ENCODE measurements at places on chromosomes 5 and 9. TPM values are rescaled to one million over a fixed set of nuclear protein-coding genes. Genes with fewer than 3 reads are reported as not detected.
A peak's percentile ranks its signal among the peaks of the same experiment; 100 is the strongest.

GRCh38 chr5:113359419-113359818, 75.4 kb downstream of the TSSK1B start:
- no peak for DNase-seq
- H3K4me1 ChIP-seq, result no peaks in the 10 kb centered on the region
- H3K4me3 ChIP-seq, result no peak overlapping the region
- H3K27me3 ChIP-seq, result no peaks in the 10 kb centered on the region
- H3K36me3 ChIP-seq, result no peaks in the 10 kb centered on the region

- DNase-seq, result no peak
- H3K36me3 ChIP-seq, result no peaks in the 10 kb centered on the region
- H3K27me3 ChIP-seq, result no peaks in the 10 kb centered on the region
- H3K4me1 ChIP-seq, result no peaks in the 10 kb centered on the region
Measured at GRCh38 chr5:74182603-74183002, 457.9 kb downstream of the ENC1 start.

GRCh38 chr5:94094793-94095441, 353.5 kb upstream of the POU5F2 start:
- no peaks in the 10 kb centered on the region for H3K36me3 ChIP-seq
- no peak overlapping the region for H3K4me3 ChIP-seq
- no peak overlapping the region for H3K27ac ChIP-seq
- no peaks in the 10 kb centered on the region for H3K4me1 ChIP-seq

GRCh38 chr9:125747765-125748445, 732 bp downstream of the PBX3 start:
- H3K4me1 ChIP-seq, result peaks cover 14% of the 10 kb centered on the region
- H3K4me3 ChIP-seq, result peak overlapping the region; percentile 79
- H3K27ac ChIP-seq, result peak overlapping the region; percentile 74
- no peaks in the 10 kb centered on the region for H3K36me3 ChIP-seq
- peak; percentile 76 for DNase-seq

The PKN3 gene
- 0.81 TPM for total RNA-seq

DNA sequence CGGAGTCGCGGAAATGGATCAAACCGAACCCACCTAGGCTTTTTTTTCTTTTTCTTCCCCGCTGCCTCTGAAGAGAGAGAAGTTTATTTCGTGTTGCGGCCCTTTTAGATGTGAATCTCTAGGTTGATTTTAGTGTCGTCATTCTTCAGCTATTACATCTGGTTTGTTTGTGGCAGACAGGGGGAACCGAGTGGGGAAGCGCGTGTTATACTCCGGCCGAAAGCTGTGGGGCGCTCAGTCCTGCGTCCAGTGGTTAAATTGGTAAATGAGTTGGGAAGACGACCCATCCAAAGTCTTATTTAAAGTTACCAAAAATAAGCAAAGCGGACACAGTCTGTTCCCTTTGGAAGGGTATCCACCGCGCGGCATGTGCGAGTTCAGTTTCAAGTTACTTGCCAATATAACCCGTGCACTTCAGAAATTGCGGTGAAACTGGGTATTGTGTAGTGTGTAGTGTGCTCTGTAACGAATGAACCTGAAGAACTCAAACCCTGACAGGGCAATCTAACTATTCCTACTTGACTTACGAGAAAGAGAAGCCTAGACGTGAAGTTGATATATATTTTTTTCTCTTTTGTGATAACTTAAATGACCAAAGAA, 1.3 kb downstream of the MAN2A1 start:
- DNase-seq, result peak; percentile 85
- no peaks in the 10 kb centered on the region for H3K4me1 ChIP-seq
- no peaks in the 10 kb centered on the region for H3K36me3 ChIP-seq
- H3K27me3 ChIP-seq, result no peaks in the 10 kb centered on the region

DNA sequence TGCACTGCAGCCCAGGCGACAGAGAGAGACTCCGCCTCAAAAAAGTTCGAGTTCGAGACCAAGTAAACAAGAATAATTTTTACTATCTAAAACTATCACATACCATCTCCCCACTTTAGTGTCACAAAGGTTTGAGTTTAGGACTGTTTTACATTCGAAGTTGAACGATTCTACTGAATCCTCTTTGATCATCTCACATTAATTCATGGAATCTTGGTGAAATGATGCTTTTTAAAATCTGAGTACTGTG, 715 bp upstream of the RPS6 start:
- peak overlapping the region; percentile 80 for H3K4me3 ChIP-seq
- peaks cover 17% of the 10 kb centered on the region for H3K4me1 ChIP-seq
- peaks cover 27% of the 10 kb centered on the region for H3K36me3 ChIP-seq
- no peak for DNase-seq
- peak overlapping the region; percentile 87 for H3K27ac ChIP-seq
- H3K27me3 ChIP-seq, result no peaks in the 10 kb centered on the region

GRCh38 chr9:128702949-128703615, 779 bp downstream of the PKN3 start:
- H3K4me3 ChIP-seq, result peak overlapping the region; percentile 53
- DNase-seq, result peak; percentile 29
- peak overlapping the region; percentile 45 for H3K27ac ChIP-seq
- no peaks in the 10 kb centered on the region for H3K27me3 ChIP-seq
- H3K4me1 ChIP-seq, result no peaks in the 10 kb centered on the region

GRCh38 chr9:131012023-131012334, 3.0 kb downstream of the LAMC3 start:
- H3K27me3 ChIP-seq, result peaks cover 7% of the 10 kb centered on the region
- no peak for DNase-seq
- H3K27ac ChIP-seq, result no peak overlapping the region
- no peaks in the 10 kb centered on the region for H3K36me3 ChIP-seq

DNA sequence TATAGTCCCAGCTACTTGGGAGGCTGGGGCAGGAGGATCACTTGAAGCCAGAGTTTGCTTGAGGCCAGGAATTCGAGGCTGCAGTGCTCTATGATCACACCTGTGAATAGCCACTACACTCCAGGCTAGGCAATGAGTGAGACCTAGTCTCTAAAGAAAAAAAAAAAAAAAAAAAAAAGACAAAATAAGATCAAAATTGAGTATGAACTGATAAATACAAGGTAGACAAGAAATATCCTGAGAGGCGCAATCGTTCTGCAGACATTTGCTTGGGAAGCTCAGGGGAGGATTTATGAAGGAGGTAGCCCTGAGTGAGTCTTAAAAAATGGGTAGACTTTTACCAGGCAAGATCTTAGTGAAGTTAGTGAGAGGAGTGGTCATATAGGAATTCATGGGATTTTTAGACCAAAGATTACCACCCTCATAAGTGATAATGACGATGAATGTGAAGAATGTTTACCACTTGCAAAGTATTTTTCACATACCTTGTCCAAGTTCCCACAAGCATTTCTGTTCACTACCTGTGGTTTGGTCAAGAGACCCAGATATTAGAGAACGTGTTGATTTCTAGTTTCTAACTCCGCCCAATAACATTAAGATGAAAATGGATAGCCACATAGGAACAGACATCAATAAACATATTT, 4.4 kb downstream of the PDCD1LG2 start:
- no peak for DNase-seq
- no peak overlapping the region for H3K27ac ChIP-seq
- no peaks in the 10 kb centered on the region for H3K36me3 ChIP-seq

- no peaks in the 10 kb centered on the region for H3K27me3 ChIP-seq
Measured at GRCh38 chr5:168073311-168073710, 218.1 kb upstream of the WWC1 start.

The SAXO1 gene
- total RNA-seq, result 0.15 TPM

The NTMT1 gene
- total RNA-seq, result 28.3 TPM

DNA sequence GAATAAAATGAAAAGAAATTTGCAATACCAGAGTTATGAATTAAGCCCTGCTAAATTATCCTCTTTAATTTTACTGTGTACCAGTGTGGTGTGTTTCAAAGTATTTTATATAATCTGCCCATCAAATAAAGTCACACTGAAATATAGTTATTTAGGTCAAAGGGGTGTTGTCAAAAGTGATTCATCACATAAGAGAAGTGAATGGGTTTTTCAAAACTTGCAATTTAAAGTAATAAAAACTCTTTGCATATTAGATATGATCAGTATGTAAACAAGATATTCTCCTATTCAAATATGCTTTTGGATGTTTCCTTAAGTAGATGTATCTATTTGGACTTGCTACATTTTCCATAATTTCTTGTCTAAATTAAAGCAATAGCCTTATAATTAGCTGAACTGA, 1183.0 kb upstream of the CDH18 start:
- no peak overlapping the region for H3K27ac ChIP-seq
- no peaks in the 10 kb centered on the region for H3K27me3 ChIP-seq
- H3K4me1 ChIP-seq, result no peaks in the 10 kb centered on the region
- H3K4me3 ChIP-seq, result no peak overlapping the region
- DNase-seq, result no peak
- no peaks in the 10 kb centered on the region for H3K36me3 ChIP-seq

Data from right lobe of liver (tissue), 6 donors.